ENCODE measurements at places on chromosomes 12 and 14. TPM values are rescaled to one million over a fixed set of nuclear protein-coding genes. Genes with fewer than 3 reads are reported as not detected.
A peak's percentile ranks its signal among the peaks of the same experiment; 100 is the strongest.

GRCh38 chr12:39989501-39989900 is 116.4 kb downstream of the SLC2A13 start:
- DNase-seq = no peak

GRCh38 chr12:91813701-91814100 is 331.9 kb downstream of the BTG1 start:
- DNase-seq = no peak

DNA sequence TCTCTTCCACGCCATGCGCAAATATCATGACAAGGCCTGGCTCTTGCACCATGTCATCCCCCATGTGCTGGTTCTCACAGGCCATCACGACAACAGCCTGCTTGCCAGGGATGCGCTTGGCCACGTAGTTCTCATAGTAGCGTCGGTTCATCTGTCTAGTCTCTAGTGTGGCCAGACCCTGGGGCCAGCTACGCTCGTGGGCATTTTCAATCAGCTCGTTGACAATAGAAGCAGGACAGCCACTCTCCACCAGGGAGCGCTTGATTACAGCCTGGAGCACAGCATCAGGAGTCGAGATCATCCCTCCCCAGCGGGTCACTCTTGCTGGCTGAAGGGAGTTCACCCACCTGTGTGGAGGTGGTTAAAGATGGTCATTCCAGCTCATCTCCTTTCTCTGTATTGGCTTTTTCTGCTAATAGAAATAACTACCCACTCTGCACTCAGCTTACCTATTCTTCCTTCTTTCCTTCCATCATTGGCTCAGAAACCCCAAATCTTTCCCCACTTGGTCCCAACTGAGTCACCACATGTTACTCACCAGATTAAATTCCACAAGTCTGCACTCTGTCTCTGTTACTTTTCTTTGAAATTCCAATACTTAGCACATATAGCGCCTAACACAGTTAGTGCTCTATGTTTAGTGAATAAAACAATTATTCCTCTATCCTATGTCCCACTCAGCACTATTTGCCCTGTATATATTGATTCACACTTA is 15.1 kb downstream of the RNF41 start:
- peak; percentile 65 for DNase-seq

GRCh38 chr14:101122237-101123141 is 219.0 kb upstream of the RTL1 start:
- no peak for DNase-seq

DNA sequence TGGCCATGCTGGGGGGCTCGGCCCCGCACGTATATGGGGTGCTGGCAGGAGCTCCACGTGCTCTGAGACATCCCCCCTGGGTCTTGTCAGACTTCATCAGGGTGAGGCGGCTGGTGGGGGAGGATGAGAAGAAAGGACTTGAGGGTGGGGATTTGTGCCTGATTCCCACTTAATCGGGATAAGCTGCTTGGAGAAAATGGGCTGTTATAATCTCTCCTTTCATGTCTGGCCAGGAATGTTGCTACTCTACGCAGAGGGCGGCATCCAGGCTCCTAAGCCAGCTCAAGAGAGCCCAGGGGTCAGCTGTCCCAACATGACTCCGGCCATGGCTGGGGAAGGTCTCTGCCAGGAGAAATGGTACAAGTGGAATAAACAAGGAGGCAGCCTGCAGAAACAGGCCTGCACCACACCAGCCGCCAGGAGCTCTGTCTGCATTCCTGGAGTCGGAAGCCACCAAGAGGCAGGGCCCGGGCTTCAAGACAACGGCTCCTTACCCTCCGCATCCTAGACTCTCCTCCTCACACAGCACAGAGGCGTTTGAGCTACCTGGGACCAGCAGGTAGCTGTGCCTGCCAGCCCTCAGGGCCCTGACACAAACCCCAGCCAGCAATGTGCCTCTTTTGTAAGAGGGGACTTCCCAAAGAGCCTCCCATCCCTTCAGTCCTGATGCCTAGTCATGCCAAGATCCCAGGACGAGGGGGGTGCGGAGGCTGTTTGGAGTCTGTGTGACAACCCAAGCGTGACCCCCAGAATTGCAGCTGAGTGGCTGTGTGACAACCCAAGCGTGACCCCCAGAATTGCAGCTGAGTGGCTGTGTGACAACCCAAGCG is 195.8 kb upstream of the DIO3 start:
- DNase-seq = no peak

DNA sequence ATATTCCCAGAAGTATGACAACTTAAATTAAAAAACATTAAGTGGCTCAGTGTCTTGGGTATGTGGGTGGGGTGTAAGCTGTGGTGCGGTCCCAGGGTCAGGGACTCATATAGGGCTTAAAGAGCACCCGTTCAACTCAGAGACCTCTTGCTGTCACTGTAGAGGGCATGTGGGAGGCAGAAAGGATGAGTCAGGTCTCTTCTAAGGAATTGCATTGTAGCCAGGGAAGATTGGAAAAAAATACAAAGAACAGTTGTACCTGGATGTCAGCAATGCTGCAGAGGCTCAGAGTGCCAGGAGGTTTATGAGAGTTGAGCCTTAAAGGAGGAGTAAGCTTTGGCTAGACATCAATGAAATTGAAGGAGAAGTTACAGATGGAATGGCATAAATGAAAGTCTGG is 104.1 kb downstream of the MYRFL start:
- no peak for DNase-seq

GRCh38 chr12:130144256-130144655 is 18.0 kb upstream of the FZD10 start:
- no peak for DNase-seq

DNA sequence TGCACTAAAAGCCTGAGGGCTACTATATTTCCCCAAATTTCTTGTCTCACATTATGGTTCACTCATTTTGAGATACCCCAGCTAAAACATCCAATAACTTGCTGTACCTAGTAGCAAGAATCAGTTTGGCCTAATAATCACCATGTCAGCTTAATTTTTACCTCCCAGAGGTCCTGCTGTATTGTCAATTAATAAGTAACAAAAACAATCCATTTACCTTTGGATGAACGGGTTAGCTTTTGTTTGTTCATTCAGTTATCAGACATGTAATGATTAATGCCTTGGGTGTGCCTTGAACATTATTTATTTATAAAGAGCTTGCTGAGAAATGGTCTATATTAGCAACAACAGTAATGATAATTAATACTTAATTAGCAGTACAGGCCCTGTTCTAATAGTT is 57.0 kb downstream of the MON2 start:
- DNase-seq = no peak

- DNase-seq = no peak
These were observed 2.9 kb downstream of the RDH12 start for GRCh38 chr14:67704484-67705089.

DNA sequence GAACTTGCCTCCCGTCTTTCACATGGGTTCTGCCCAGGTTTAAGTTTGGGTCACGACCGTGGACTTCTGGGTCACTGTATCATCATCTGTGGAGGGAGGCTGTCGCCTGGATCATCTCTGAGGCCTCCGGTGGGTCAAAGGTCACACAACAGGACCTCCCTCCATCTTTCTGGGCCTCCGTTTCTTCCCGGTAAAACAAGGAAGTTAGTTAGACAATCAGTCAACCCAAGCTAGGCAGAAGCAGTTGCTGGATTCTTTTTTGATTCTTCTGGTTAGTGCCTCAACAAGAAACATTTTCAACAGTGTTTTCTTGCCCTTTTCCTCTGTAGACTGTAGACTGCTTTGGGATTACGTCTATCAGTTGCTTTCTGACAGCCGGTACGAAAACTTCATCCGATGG is 186.6 kb upstream of the BCL2L14 start:
- DNase-seq = no peak

DNA sequence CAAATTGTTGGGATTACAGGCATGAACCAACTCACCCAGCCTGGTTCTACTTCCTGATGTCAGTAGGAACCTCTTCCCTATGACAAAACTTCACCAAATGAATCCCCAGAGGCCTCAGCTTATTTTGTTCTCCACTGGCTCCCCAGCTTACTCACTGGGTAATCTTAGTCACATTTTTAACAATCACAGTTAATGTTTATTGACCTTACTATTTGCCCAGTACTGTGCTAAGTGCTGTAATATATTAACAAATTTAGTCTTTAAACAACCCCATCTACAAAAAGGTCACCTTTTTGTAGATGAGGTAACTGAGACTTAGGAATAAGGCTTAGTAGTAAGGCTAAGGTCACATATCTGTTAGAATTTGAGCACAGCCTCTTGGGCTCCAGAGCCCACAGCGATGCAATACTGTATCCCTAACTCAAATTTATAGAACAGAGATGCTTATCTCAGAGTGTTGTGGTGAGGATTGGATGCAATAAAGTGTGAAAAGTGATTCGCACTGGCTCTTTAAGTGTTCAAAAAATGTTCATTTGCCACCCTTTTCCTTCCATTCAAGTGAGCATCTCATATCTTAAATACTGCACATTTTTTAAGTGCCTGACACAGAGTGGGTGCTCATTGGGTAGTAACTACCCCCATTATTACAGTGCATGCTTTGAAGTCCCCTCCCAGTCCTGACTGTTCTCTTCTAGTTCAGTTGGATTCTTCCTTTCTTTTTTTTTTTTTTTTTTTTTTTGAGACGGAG is 146.4 kb upstream of the ARHGAP5 start:
- no peak for DNase-seq

DNA sequence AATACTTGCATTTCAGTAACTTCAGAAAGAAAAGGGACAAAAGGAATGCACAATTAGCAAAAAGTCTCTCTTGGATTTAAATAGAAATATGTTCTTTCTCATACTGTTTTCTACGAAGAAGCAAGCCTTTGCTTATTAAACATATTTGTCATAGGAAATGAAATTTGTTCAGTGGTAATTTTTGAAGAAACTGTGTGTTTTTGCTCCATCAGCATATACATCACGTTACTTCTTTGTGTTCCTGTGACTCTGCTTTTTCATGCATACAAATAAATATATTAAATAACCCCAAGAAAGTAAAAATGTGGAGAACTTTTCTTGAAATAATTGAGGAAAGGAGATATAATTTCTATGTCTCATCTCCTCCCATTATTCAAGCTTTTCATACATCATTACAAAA is 39.7 kb downstream of the CD163L1 start:
- DNase-seq = no peak

DNA sequence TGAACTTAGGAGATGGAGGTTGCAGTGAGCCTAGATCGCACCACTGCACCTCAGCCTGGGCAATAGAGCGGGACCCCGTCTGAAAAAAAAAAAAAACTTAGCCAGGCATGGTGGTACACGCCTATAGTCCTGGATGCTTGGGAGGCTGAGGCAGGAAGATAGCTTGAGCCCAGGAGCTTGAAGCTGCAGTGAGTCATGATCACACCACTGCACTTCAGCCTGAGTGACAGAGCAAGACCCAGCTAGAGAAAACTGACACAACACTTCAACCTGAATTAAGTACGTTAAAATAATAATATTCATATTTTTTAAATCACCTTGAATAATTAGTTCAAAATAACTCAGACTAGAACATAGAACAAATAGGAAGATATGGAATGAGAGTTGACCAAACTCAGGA is 5.7 kb upstream of the CATSPERB start:
- no peak for DNase-seq

DNA sequence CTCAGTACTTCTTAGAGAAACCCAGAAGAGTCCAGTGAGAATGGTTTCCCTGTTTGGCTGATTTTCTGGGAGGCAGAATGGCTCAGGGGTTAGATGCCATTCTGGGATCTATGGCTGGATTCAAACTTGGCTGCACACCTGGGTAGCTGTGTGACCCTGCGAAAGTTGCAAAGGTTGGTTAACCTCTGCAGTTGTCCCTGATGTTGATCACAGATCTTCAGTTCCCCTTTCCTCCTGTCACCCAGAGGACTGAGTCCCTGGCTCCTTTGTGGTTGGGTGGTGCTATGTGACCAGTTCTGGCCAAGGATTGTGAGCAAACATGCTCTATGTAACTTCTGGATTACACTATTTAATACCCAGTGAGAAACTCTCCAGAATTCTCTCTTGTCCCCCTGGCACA is 418.0 kb downstream of the RGS6 start:
- DNase-seq = no peak

- DNase-seq = no peak
These were observed 21.8 kb upstream of the DGLUCY start for GRCh38 chr14:91092073-91092472.

Gene CNTN1
- 0.60 TPM for total RNA-seq

Gene COCH
- total RNA-seq = 0.60 TPM

Gene GLS2
- 0.41 TPM for total RNA-seq

Gene KRT74
- total RNA-seq = not detected

Gene CCDC175
- not detected for total RNA-seq

Gene KCNJ8
- 3.5 TPM for total RNA-seq

Gene ANKS1B
- total RNA-seq = not detected

Gene CDC42BPB
- total RNA-seq = 135 TPM

Gene MSI1
- 0.82 TPM for total RNA-seq

All from transverse colon (tissue), 4 donors.